Breast epithelium (tissue), 4 donors: ENCODE measurements at places on chromosomes 4 and X. TPM values are rescaled to one million over a fixed set of nuclear protein-coding genes. Genes with fewer than 3 reads are reported as not detected.

GRCh38 chrX:19863212-19863856 lies 24.1 kb downstream of the SH3KBP1 start:
- DNase-seq, result no peak

GRCh38 chr4:36209941-36210649 lies 34.2 kb downstream of the ARAP2 start:
- no peak for DNase-seq

DNA sequence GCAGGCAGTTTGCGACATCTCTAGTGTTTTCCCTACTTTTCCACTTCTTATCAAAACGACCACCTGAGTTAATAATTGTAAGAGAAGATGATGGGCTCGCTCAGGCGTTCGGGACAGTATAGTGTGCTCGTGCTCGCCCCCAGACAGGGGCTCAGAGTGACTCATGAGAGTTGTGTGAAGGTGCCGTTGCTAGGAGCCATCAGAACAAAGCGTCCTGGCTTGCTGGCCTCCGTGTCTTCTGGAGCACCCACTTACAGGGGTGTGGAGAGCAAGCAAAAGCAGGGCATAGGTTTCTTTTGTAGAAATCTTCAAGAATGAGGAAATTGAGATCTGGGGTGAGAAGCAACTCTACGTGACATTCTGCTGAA lies 73.0 kb upstream of the ADGRG2 start:
- DNase-seq, result no peak

GRCh38 chr4:78092850-78093249 lies 35.7 kb downstream of the FRAS1 start:
- DNase-seq, result no peak

The MYOZ2 gene
- 0.48 TPM for total RNA-seq
